T-helper 9 cell (primary cell): ENCODE measurements at places on chromosomes 11 and 22.
A peak's percentile ranks its signal among the peaks of the same experiment; 100 is the strongest.

- DNase-seq = no peak
These were observed 41.3 kb downstream of the MUC6 start for GRCh38 chr11:995044-995751.

DNA sequence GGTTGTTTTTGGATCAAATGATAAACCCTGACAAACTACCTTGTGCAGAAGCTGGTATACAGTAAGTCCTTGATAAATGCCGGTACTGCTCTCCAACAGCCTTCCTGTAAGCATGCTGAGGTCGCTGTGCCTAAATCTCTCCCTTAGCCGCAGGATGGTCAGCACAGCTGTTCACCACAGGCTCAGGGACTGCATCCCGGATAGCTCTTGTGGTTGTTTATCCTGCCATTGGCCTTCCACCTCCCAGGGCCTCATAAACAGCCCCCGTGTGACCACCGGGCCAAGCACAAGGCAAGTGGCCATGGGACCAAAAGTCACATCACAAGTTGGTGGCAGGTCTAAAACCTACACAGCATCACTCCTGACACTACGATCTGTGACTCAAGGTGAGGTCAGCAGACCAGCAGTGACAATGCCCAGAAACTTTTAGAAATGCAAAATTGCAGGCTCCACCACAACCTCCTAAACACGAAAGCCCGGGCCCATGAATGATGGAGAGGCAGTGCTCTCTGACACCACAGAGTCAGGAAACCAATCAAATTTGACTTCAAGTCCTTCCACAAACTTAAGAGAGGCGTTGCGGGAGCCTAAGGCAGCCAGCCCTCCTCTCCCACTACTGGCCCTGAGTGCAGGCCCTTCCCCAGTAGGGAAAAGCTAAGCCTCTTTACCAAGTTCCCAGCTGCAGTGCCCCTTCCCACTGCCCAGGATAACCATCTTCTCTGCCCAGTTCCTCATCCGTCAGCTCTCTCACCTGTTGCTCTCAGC lies 3.9 kb downstream of the SPATA19 start:
- no peak for DNase-seq

GRCh38 chr22:46096706-46097230 lies 53.6 kb upstream of the PPARA start:
- DNase-seq = no peak

GRCh38 chr11:61958590-61958989 lies 8.4 kb downstream of the BEST1 start:
- DNase-seq = no peak

DNA sequence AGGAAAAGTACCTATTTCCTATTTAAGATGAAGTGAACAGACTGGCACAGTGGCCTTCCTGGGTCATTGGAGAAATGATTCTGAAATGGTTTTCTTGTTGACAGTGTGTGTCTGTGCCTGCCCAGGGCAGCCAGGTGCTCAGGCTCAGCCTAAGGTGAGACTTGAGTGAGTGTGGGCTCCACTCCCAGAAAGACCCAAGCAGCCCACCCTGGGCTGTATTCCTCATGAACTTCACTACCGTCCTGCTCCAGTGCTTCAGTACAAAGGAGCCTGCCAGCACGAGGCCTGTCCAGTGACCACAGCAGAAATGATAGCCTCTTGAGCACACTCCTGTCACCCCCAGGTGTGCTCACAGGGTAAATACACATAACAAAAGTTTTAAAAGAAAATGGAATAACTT lies 49.5 kb downstream of the GAB4 start:
- no peak for DNase-seq

- no peak for DNase-seq
These were observed 13.2 kb upstream of the PPM1F start for GRCh38 chr22:21965762-21966288.

- no peak for DNase-seq
These were observed 63.8 kb downstream of the ARHGAP8 start for GRCh38 chr22:44816141-44816540.

DNA sequence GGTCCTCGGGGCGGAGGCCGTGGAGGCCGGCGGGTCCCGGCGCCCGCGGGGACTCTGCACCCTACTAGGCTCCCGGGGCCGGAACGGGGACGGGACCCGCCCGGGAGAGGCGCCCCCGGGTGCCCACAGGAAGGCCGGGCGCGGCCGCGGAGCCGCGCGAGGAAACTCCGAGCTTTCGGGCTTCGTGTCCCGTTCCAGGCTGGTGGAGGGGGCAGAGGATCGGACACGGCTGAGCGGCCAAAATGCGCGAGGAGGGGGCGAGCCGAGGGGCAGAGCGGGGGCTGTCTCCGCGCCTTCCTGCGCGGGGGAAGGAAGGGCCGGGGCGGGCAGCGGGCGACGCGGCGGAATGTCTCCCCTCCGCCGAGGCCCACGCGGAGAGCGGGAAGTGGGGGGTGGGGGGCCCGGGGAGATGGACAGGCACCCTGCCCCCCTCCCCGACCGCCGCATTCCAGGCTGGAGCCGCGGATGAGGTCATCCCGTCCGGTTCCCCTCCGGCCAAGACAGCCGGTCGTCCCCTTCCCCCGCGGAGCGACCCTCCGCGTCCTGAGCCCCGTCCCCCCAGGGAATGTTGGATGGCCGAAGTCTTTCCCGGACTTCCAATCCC lies 430 bp downstream of the CDC42EP1 start:
- no peak for DNase-seq

- DNase-seq = no peak
These were observed 20.9 kb downstream of the SLC37A2 start for GRCh38 chr11:125084057-125084416.

DNA sequence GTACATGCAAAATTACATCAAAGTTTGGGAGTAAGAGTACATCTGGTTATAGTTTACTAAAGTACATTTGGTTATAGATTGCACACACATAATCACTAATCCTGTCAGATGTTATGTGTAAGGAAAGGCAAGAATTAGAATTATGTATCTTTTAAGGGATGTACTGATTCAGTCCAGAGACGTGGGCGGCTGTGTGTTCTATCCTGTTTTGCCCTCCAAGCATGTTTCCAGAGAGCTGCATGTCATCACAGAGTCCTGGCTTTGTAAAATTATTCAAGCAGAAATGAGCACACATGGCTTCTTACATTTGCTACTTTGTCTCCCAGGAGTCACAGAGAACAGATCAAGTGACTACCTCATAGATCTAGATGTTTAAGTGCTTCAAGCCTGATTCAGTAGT lies 33.2 kb upstream of the CEP126 start:
- no peak for DNase-seq

- DNase-seq = no peak
These were observed 14.6 kb upstream of the CTSC start for GRCh38 chr11:88352139-88352538.

- DNase-seq = no peak
These were observed 25.3 kb downstream of the RPUSD4 start for GRCh38 chr11:126186025-126186698.

DNA sequence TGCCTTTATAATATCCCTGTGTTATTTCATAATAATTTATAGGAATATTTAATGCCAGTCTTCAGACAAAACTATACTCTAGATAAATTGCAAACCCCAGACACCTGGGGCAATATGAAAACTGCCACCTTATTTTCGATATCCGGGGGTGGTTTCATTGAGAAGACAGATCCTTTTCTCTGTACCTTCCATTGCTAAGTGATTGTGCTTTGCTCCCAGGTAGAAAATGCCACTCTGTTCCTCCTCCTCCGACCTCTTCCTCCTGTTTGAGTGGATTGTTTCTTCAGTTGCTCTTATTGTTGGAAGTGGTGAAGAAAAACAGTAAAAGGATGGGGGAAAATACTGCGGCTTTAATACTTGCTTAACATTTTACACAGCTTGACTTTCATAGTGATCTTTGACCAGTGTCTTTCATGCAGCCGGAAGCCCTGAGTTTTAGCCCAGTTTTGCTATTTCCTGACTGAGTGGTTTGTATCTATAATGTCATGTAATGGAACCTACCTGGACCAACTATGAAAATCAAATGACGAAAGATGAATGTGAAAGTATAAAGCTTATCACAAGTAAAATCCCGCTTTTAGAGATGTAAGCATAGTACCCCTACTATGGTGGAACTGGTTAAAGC lies 5.6 kb upstream of the GRIK4 start:
- DNase-seq = no peak

GRCh38 chr11:8426076-8426475 lies 162.4 kb upstream of the LMO1 start:
- no peak for DNase-seq

DNA sequence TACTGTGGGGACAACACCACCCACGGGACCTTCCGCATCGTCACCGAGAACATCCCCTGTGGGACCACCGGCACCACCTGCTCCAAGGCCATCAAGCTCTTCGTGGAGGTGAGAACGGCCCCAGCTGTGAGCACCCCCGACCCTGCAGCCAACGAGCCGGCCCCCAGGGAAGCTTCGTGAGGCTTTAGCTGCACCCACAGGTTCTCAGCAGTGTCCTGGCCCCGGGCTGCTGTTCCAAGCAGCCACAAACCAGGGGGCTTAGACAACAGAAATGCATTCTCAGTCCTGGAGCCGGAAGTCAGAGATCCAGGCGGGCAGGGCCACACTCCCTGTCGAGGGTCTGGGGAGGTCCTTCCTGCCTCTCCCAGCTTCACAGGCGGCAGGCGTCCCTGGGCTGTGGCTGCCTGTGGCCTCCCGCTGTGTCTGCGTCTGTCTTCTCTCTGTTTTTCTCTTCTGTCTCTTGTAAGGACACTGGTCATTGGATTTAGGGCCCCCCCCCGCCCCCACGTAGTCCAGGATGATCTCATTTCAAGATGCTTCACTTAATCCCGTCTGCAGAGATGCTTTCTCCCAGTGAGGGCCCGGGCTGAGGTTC lies 12.5 kb downstream of the MUC5B start:
- DNase-seq = no peak

GRCh38 chr22:22037740-22038139 lies 55.2 kb upstream of the TOP3B start:
- DNase-seq = no peak

- DNase-seq = no peak
These were observed 26.8 kb downstream of the POU2AF1 start for GRCh38 chr11:111352231-111352746.

- DNase-seq = no peak
These were observed 1.2 kb downstream of the DPAGT1 start for GRCh38 chr11:119100246-119100970.

DNA sequence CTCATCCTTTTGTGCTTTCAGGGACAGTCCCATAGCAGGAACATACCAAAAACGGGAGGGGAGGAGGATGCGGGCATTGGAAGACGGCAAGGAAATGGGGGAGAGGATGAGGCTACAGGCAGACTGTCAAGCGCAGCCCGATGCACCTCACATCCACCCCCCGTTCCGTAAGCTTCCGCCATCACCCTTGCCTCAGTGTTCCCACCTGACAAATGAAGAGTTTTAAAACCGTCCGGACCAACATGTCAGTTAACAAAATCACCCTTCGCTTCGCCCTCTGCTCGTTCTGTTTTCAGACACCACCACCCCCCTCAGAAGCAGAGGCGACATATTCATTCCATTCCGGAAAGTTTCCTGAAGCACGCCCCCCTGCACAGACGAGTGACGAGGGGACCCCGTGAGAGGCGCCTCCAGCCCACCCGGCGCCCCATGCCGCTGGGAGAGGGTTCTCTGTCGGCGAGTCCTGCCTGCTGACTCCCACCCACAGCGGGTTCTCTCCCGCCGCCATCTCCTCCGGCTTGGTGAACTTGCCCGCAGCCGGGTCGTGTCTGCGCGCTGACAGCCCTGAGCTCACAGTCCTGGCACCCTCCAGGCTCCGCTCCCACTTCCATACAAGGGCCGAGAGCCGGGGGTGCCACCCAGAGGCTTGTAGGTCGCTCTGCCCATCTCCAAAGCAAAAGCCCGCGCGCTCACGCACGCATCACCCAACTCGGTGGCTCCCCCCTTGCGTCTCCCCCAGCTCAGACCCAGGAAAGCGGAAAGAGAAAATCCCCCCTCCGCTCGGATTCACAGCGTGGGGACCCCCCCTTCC lies 1.5 kb downstream of the IGSF9B start:
- DNase-seq = peak; percentile 14

DNA sequence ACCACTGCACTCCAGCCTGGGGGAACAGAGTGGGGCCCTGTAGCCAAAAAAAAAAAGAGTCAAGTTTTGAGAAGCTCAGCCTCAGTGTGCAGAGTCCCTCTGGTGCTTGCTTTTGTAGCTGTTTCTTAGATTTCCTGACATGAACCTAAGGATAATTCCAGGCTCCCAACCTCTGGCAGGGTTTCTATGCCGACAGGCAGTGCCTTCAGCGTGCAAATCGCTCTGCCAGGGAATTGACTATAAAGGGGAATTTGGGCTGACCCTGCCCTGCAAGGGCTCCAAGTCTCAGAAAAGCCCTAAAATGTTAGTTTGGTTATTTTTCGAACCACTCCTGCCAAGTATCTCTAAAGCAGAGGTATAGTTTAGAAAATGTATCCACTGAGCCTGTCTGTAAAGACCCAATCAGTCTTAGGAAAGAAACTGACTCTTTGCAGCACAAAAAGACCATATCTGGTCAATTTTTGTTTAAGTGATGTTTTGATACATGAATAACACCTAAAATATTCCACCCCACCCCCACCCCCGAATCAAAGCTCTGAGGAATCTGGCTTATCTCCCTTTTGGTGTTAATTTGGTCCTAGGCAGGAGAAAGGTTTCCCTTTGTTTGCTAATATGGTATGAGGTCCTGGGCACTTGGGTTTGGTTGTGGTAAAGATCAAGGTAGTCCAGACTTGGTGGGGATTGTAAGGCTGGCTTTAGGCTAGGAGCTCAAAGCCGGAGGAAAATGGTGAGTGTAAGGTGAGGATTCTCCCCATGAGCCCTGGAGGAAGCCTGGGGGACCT lies 49.7 kb downstream of the ANO1 start:
- DNase-seq = no peak

DNA sequence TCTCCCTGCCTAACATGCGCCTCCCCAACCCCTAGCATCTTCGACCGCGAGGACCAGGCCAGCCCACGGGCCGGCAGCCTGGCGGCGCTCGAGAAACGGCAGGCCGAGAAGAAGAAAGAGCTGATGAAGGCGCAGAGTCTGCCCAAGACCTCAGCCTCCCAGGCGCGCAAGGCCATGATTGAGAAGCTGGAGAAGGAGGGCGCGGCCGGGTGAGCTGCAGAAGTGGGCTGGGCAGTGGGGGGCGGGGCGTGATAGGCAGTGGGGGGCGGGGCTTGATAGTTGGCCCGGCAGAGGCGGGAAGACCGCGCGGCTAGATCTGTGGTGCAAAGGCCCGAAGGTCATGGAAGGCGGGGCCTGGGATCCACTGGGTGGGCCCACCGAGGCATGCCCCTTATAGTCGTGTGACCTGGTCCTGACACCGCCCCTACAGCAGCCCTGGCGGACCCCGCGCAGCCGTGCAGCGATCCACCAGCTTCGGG lies 8.7 kb downstream of the SELENOM start:
- no peak for DNase-seq
